ENCODE measurements at places on chromosomes 16 and 17. TPM values are rescaled to one million over a fixed set of nuclear protein-coding genes. Genes with fewer than 3 reads are reported as not detected.
A peak's percentile ranks its signal among the peaks of the same experiment; 100 is the strongest.

The TEDC2 gene
- 1.7 TPM for total RNA-seq

The TMC5 gene
- total RNA-seq = not detected

The E2F4 gene
- total RNA-seq = 48.3 TPM

The RDM1 gene
- total RNA-seq = under 0.01 TPM

The ATP1B2 gene
- total RNA-seq = 0.33 TPM

DNA sequence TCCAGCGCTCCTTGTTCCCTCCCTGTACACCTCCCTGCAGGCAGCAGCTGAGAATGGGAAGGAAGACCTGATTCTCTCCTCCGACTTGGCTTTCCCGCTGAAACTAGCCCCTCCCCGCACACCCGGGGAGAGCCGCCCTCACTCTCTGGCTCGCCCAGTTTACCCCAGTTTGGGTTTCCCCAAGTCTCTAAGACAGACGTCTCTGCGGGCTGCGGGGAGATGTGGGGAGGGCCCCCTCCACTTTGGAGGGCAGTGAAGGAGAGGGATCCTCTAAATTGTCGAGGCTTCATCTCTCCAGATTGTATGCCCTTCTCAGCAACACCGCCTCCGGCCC lies 797 bp downstream of the GRB7 start:
- no peak overlapping the region for H3K4me3 ChIP-seq

- no peaks in the 10 kb centered on the region for H3K27me3 ChIP-seq
- no peak overlapping the region for H3K27ac ChIP-seq
- no peak for DNase-seq
- H3K4me3 ChIP-seq = no peak overlapping the region
- H3K4me1 ChIP-seq = no peaks in the 10 kb centered on the region
Observed at GRCh38 chr16:61344791-61345190, 691.4 kb downstream of the CDH8 start.

DNA sequence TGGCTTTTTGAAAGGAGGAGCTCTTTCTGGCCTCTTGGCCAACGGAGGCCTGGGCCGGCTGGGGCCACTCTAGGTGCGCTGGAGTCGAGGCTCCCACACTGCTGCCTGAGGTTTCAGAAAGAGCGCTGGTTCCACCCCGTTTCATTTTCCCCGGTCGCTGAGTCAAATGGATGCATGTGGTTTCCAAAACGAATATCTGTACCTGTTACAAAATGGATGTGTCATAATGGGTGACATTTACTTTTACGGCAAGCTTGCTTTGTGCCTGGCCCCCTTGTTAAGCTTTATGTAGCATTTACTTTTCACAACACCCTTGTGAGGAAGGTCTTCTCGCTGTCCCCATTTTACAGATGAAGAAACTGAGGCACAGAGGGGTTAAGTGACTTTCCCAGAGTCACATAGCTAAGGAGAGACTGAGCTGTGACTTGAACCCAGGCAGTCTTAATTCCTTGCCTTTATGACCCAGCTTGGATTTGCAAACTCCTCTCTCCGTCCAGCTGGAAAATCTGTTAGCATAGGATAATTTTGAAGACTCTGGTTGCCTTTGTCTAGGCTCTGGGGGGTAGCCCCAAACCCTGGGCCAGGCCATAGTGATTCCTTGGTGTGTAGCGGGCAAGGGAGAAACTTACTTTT lies 10.6 kb downstream of the KSR1 start:
- DNase-seq = no peak
- no peak overlapping the region for H3K4me3 ChIP-seq
- no peaks in the 10 kb centered on the region for H3K36me3 ChIP-seq
- no peaks in the 10 kb centered on the region for H3K4me1 ChIP-seq
- H3K27me3 ChIP-seq = peaks cover 4% of the 10 kb centered on the region
- H3K27ac ChIP-seq = no peak overlapping the region

DNA sequence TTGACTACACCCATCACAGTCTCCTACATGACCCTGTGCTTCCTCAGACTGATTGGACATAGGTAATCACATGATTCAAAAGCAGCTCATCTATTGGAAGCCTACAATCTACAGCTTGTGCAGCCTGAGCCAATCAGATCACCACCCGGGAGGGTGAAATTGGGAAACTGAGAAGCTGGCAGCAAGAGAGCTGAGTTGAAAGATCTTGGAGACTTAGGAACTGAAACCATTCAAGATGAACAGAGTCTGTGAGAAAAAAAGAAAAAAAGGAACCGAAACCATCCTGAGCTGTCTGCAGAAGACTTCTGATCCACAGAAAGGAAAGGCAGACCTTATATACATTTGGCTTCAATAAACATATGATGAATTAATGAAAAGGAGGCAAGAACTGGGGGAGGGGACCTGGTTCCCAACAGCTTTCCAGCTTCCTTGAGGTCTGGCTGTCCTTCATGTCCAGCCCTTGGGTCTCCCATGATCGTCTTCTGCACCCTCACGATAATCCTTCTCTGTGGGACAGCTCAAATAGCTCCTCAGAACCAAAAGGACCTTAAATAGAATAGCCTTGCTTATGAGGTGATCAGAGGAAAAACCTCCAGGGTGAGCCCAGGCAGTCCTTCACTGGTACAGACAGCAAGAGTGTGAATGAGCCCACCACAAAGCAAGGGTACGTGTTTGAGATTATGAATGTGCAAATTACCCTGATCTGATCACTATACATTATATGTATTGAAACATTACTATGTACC lies 32.6 kb downstream of the PLXDC1 start:
- DNase-seq = no peak
- peaks cover 13% of the 10 kb centered on the region for H3K4me1 ChIP-seq
- H3K36me3 ChIP-seq = no peaks in the 10 kb centered on the region
- H3K4me3 ChIP-seq = no peak overlapping the region

GRCh38 chr17:82603981-82604448 lies 44.2 kb downstream of the WDR45B start:
- peak; percentile 28 for DNase-seq
- H3K36me3 ChIP-seq = peaks cover 22% of the 10 kb centered on the region
- H3K4me3 ChIP-seq = no peak overlapping the region
- H3K27ac ChIP-seq = no peak overlapping the region
- H3K4me1 ChIP-seq = no peaks in the 10 kb centered on the region
- no peaks in the 10 kb centered on the region for H3K27me3 ChIP-seq

GRCh38 chr17:28926786-28927185 lies 23.9 kb upstream of the DHRS13 start:
- H3K27me3 ChIP-seq = no peaks in the 10 kb centered on the region
- no peak overlapping the region for H3K4me3 ChIP-seq
- peak overlapping the region; percentile 28 for H3K27ac ChIP-seq
- H3K36me3 ChIP-seq = peaks cover 5% of the 10 kb centered on the region
- DNase-seq = no peak

GRCh38 chr16:86391486-86391885 lies 118.8 kb upstream of the FOXF1 start:
- no peaks in the 10 kb centered on the region for H3K36me3 ChIP-seq
- H3K27me3 ChIP-seq = no peaks in the 10 kb centered on the region
- DNase-seq = peak; percentile 64

DNA sequence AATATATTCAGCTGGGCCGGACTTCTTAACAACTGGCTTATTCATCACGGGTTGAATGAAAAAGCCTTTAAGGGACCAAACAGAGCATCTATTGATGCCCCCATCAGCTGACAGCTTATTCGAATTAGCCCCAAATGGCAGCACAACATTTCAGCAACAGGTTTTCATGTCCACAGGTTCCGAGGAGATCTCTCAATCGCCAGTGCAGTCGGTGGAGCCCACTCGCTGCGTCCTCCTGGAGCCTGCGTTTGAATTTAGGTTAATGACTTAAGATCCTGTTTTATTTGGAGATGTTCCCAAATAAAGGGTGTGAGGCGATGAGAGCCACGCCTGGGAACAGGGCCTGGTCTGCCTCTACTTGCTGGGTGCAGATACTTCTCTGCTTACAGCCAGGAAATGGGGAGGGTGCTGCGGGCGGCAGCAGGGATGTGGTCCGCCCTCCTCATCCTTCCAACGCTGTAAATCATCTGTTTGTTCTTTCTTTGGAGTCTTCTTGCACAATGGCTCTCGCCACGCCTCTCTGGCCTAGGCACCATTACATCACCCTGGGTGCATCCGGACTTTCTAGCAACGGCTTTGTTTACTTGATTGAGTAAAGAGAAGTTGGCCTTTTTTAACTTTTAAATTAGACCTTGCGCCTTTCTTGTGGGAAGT lies 22.6 kb downstream of the NDE1 start:
- H3K27me3 ChIP-seq = no peaks in the 10 kb centered on the region
- peak overlapping the region; percentile 86 for H3K27ac ChIP-seq
- peak; percentile 99 for DNase-seq
- peaks cover 4% of the 10 kb centered on the region for H3K36me3 ChIP-seq
- peak overlapping the region; percentile 22 for H3K4me3 ChIP-seq

DNA sequence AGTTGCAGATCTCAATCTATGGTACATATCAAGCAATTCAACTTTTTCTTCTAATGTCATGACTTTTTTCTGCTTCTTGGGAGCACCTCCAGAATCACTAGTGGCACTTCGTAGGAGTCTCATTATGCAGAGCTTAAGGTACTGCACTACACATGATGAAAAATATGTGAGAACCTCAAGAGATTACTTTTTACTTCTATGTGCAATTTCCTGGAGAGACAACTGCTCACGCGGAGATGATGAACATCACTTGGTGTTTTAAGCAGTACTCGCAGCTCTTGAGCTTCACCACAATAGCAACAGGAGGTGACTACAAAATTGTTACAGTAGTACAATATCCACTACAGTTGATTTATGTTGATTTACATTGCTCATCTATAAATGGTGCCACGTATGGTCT lies 79.7 kb downstream of the MRTFB start:
- no peak overlapping the region for H3K4me3 ChIP-seq
- no peaks in the 10 kb centered on the region for H3K36me3 ChIP-seq

GRCh38 chr17:80474231-80474960 lies 2.0 kb downstream of the NPTX1 start:
- H3K36me3 ChIP-seq = peaks cover 7% of the 10 kb centered on the region
- peak overlapping the region; percentile 46 for H3K4me3 ChIP-seq
- H3K4me1 ChIP-seq = peaks cover 3% of the 10 kb centered on the region

- no peaks in the 10 kb centered on the region for H3K36me3 ChIP-seq
- no peak overlapping the region for H3K4me3 ChIP-seq
Observed at GRCh38 chr16:50699326-50700159, 6.1 kb downstream of the NOD2 start.

- no peaks in the 10 kb centered on the region for H3K27me3 ChIP-seq
- H3K4me3 ChIP-seq = no peak overlapping the region
- peak; percentile 94 for DNase-seq
- peaks cover 11% of the 10 kb centered on the region for H3K4me1 ChIP-seq
- peak overlapping the region; percentile 37 for H3K27ac ChIP-seq
Observed at GRCh38 chr17:35254107-35254773, 11.4 kb downstream of the SLFN5 start.

GRCh38 chr17:17706140-17707060 lies 25.1 kb downstream of the RAI1 start:
- H3K27me3 ChIP-seq = no peaks in the 10 kb centered on the region
- no peak overlapping the region for H3K27ac ChIP-seq
- no peak for DNase-seq
- H3K4me3 ChIP-seq = no peak overlapping the region

GRCh38 chr16:69818891-69819545 lies 56.9 kb downstream of the WWP2 start:
- no peak for DNase-seq
- H3K27ac ChIP-seq = no peak overlapping the region
- H3K4me3 ChIP-seq = no peak overlapping the region
- H3K36me3 ChIP-seq = no peaks in the 10 kb centered on the region
- H3K4me1 ChIP-seq = no peaks in the 10 kb centered on the region
- no peaks in the 10 kb centered on the region for H3K27me3 ChIP-seq

GRCh38 chr17:48176471-48176855 lies 68.9 kb downstream of the SNX11 start:
- H3K4me3 ChIP-seq = no peak overlapping the region
- no peak overlapping the region for H3K27ac ChIP-seq
- H3K4me1 ChIP-seq = no peaks in the 10 kb centered on the region
- DNase-seq = no peak
- H3K36me3 ChIP-seq = no peaks in the 10 kb centered on the region

DNA sequence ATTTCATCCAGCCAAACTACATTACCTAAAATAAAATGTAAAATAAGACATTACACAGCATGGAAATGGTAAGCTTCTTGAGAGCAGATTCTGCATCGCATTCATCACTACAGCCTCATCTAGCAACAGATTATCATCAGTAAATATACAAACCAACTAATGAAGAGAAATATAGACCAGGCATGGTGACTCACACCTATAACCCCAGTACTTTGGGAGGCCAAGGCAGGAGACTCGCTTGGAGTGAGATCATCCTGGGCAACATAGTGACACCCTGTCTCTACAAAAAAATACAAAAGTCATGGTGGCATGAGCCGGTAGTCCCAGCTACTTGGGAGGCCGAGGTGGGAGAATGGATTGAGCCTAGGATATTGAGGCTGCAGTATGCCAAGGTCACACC lies 19.9 kb downstream of the NCBP3 start:
- H3K27ac ChIP-seq = no peak overlapping the region
- H3K4me1 ChIP-seq = peaks cover 2% of the 10 kb centered on the region
- no peak overlapping the region for H3K4me3 ChIP-seq
- no peak for DNase-seq

GRCh38 chr16:21076186-21076883 lies 74.3 kb downstream of the DNAH3 start:
- H3K4me1 ChIP-seq = no peaks in the 10 kb centered on the region
- no peak overlapping the region for H3K27ac ChIP-seq
- H3K36me3 ChIP-seq = no peaks in the 10 kb centered on the region
- H3K27me3 ChIP-seq = no peaks in the 10 kb centered on the region
- no peak for DNase-seq
- H3K4me3 ChIP-seq = no peak overlapping the region

- no peaks in the 10 kb centered on the region for H3K4me1 ChIP-seq
- H3K36me3 ChIP-seq = no peaks in the 10 kb centered on the region
- H3K27me3 ChIP-seq = no peaks in the 10 kb centered on the region
- no peak overlapping the region for H3K4me3 ChIP-seq
Observed at GRCh38 chr16:85426806-85427205, 186.3 kb upstream of the GSE1 start.

GRCh38 chr17:64074704-64075426 lies 54.4 kb upstream of the ICAM2 start:
- DNase-seq = peak; percentile 68
- H3K27me3 ChIP-seq = no peaks in the 10 kb centered on the region
- H3K36me3 ChIP-seq = peaks cover 2% of the 10 kb centered on the region
- no peaks in the 10 kb centered on the region for H3K4me1 ChIP-seq
- H3K27ac ChIP-seq = no peak overlapping the region

DNA sequence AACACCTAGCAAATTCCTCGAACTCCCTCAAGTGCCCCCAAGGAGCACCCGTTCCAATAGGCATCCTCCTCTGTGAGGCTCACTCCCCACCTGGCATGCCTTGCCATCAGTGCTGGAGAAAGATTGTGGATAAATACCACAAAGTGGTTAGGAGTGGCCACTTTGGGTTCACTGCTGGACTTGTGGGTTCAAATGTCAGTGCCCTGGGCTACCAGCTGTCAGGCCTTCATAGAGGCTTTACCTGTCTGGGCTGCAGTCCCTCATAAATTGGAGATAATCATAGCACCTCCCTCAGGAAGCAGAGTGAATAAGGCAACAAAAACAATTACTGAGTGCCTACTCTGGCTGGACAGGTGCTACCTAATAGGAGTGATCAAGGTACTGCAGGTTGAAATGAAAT lies 1.5 kb upstream of the SYT17 start:
- no peak for DNase-seq
- no peak overlapping the region for H3K4me3 ChIP-seq
- H3K36me3 ChIP-seq = no peaks in the 10 kb centered on the region
- no peak overlapping the region for H3K27ac ChIP-seq
- H3K4me1 ChIP-seq = no peaks in the 10 kb centered on the region

- no peak overlapping the region for H3K4me3 ChIP-seq
- DNase-seq = peak; percentile 18
- H3K4me1 ChIP-seq = no peaks in the 10 kb centered on the region
Observed at GRCh38 chr17:56973520-56973919, 4.4 kb upstream of the SCPEP1 start.

- no peak for DNase-seq
- no peak overlapping the region for H3K27ac ChIP-seq
- no peaks in the 10 kb centered on the region for H3K36me3 ChIP-seq
- H3K4me1 ChIP-seq = no peaks in the 10 kb centered on the region
- no peaks in the 10 kb centered on the region for H3K27me3 ChIP-seq
Observed at GRCh38 chr17:42361781-42362186, 26.5 kb downstream of the STAT3 start.

Data from fibroblast of lung (primary cell).